ENCODE measurements at places on chromosomes 4 and X. TPM values are rescaled to one million over a fixed set of nuclear protein-coding genes. Genes with fewer than 3 reads are reported as not detected.

GRCh38 chr4:93791570-93792195, 36.9 kb upstream of the ATOH1 start:
- H3K4me3 ChIP-seq = no peak overlapping the region
- H3K36me3 ChIP-seq = no peaks in the 10 kb centered on the region
- H3K4me1 ChIP-seq = no peaks in the 10 kb centered on the region
- no peak overlapping the region for H3K27ac ChIP-seq

- no peak for DNase-seq
- peaks cover 8% of the 10 kb centered on the region for H3K4me1 ChIP-seq
- H3K27me3 ChIP-seq = peaks cover 8% of the 10 kb centered on the region
Observed at GRCh38 chr4:52664479-52664878, 5.4 kb upstream of the USP46 start.

DNA sequence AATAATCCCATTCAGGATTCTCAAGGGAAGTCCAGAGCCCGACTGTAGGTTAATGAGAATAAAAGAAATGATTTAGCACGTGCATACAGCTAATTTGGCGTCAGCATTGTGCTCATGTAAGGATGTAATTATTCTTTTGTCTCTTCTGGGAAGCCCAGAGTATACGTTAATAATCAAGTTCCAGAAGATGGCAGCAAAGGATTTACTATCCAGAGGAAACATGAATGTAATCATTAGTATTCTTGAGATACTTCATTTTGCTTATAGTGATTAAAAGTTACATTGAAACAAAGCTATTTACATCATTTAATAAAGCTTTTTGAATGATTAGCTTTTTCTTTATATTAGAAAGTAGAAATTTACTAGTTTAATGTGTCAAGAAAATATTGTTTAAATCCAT, 27.1 kb upstream of the MAP9 start:
- no peak overlapping the region for H3K4me3 ChIP-seq
- H3K27ac ChIP-seq = no peak overlapping the region
- no peaks in the 10 kb centered on the region for H3K36me3 ChIP-seq
- no peak for DNase-seq

DNA sequence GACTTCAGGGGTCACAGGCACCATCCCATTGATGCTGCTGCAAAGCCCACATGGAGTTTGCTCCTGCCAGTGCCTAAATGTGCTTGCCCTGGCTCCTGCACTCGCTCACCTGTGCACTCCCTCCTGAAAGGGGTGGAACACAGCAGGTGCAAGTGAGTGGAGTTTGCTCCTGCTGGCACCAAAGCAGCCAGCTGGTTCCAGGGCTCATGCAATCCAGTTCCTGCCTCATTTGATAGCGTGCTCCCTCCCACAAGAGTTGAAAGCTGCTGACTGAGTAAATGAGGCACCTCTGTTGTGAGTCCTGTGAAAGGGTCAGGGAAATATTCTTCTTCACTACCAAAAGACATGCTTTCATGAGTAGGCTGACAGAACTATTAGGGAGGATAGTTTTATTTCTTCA, 30.5 kb downstream of the CXCL8 start:
- no peaks in the 10 kb centered on the region for H3K4me1 ChIP-seq
- H3K27ac ChIP-seq = no peak overlapping the region
- H3K36me3 ChIP-seq = no peaks in the 10 kb centered on the region
- no peak for DNase-seq

- DNase-seq = peak; percentile 56
- no peak within 1 kb of the TSS for H3K27ac ChIP-seq
- peak within 1 kb of the TSS; percentile 92 for H3K4me3 ChIP-seq
- peaks cover 8% of the 10 kb centered on the region for H3K4me1 ChIP-seq
- H3K36me3 ChIP-seq = no peaks in the 10 kb centered on the region
- peaks cover 10% of the 10 kb centered on the region for H3K27me3 ChIP-seq
Observed at GRCh38 chr4:147731580-147732517, at the start of gene ARHGAP10. Gene ARHGAP10, plus strand, starts transcription at chr4:147732088. Its CDS starts 214 bp downstream, at chr4:147732302.

DNA sequence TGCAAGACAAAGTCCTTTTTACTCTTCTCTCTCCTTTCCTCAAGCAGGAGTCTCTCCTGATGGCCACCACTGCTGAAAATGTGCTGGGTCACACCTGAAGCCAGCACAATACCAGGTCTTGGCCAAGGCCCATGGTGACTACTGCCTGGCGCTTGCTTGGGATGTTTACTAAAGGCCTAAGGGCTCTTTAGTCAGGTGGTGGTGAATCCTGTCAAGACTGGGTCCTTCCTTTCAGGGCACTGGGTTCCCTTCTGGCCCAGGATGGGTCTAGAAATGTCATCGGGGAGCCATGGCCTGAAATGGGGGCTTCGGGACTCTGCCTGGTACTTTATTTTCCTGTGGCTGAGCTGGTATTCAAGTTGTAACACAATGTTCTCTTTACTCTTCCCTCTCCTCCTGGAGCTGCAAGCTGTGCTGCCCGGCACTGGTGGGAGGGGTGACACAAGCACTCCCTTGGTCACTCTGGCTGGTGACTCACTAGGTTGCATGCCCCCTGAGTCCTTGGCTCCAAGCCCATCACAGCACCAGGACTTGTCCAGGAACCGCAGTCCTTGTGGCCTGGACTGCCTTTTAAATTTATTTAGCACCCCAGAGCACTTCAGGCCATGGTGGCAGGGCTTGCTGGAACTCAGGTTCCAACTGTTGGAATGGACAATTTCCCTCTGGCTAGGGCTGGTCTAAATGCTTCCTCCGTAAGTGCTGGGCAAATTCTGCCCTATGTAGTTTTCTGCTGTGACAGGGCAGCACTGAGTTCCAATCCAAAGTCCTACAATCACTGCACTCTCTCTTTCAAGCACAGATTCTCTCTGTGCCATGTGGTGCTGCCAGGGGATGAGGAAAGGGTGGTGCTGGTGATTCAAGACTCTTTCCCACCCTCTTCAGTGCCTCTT, 11.3 kb downstream of the ARL13A start:
- H3K4me1 ChIP-seq = no peaks in the 10 kb centered on the region
- H3K4me3 ChIP-seq = no peak overlapping the region
- no peak overlapping the region for H3K27ac ChIP-seq
- no peak for DNase-seq
- H3K36me3 ChIP-seq = no peaks in the 10 kb centered on the region

- no peak overlapping the region for H3K27ac ChIP-seq
- H3K4me1 ChIP-seq = peaks cover 9% of the 10 kb centered on the region
- DNase-seq = no peak
- H3K36me3 ChIP-seq = no peaks in the 10 kb centered on the region
Observed at GRCh38 chrX:133215017-133215416, 3.1 kb downstream of the TFDP3 start.

DNA sequence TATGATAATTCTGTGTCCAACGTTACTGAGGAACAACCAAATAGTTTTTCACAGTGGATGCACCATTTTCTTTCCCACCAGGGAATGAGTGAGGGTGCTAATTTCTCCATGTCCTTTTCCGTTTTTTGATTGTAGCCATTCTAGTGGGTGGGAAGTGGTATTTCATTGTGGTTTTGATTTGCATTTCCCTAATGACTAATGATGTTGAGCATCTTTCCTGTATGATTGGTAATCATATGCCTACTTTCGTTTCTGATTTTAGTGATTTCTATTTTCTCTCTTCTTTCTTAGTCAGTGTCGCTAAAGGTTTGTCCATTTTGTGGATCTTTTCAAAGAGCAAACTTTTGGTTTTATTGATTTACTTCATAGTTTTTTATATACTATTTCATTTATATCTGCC, 32.1 kb upstream of the TEX13D start:
- H3K4me1 ChIP-seq = no peaks in the 10 kb centered on the region
- H3K4me3 ChIP-seq = no peak overlapping the region
- H3K27ac ChIP-seq = no peak overlapping the region
- no peaks in the 10 kb centered on the region for H3K36me3 ChIP-seq
- DNase-seq = no peak

DNA sequence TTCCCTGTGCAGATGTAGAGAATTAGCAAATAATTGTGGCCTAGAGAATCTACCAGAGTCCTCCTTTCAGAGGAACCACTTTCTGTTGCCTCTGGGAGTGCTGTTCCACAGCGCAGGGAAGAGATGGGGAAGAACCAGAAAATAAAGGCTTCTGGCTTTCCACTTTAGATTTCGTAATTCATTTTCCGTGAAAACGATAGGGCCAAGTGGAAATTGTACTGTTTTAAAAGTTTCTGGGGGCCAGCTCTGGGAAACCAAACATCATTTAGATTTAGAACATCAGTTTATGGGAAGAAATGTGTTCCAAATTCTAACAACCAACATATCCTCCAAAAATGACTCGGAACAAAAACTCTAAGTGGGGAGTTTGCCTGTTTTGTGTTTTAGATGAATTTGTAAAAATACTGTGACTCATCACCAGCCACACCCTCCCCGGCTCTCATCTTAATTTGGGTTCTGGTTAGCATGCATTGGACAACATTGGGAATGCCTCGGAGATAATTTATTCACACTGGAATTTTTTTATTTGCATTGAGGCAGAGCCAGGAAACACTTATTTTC, 65.2 kb upstream of the LNX1 start:
- peaks cover 16% of the 10 kb centered on the region for H3K4me1 ChIP-seq
- no peak for DNase-seq
- peaks cover 2% of the 10 kb centered on the region for H3K27me3 ChIP-seq
- no peaks in the 10 kb centered on the region for H3K36me3 ChIP-seq
- no peak overlapping the region for H3K27ac ChIP-seq
- no peak overlapping the region for H3K4me3 ChIP-seq

DNA sequence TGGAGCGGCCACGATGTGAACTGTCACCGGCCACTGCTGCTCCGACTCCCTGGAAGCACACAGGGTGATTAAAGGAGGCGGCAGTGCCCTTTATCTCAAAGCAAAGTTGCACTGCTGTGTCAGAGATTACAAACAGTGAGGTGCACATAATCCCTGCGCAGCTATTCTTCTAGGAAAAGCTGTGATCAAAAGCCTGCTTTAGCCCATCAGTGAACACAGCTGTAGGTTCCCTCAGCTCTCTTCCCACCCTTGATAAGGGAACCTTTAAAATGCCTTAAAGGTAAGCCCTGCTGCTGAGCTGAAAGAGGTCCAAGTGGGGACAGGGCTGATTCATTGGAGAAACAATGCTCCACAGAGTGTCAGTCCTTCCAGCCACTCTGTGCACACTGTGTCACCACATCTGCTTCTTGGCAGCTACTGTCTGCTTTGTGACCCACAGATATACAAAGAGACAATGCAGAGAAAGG, 127.6 kb downstream of the EIF4E start:
- DNase-seq = no peak
- no peak overlapping the region for H3K4me3 ChIP-seq
- no peaks in the 10 kb centered on the region for H3K4me1 ChIP-seq
- no peak overlapping the region for H3K27ac ChIP-seq

DNA sequence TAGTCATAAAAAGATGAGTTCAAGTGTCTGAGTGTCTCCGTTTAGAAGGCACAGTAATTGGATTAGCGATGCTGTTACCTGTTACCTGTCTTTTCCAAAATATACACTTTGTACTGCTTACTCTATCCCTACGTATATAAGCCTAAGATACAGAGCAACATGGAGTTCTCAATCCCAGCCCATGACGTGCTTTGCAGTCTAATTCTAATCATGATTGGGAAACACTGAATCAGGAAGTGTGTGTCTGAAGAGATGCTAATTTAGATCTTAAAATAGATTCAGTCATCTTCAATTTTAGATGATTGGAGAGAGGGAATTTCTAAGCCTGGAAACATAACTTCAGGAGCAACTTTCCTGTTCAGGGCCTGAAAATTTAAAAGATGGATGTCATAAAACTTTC, 115.1 kb downstream of the PCDH19 start:
- H3K36me3 ChIP-seq = no peaks in the 10 kb centered on the region
- H3K27me3 ChIP-seq = no peaks in the 10 kb centered on the region
- no peak for DNase-seq
- H3K27ac ChIP-seq = no peak overlapping the region
- H3K4me1 ChIP-seq = peaks cover 13% of the 10 kb centered on the region

GRCh38 chr4:79232540-79232939, 93.3 kb downstream of the NAA11 start:
- H3K4me1 ChIP-seq = no peaks in the 10 kb centered on the region
- H3K4me3 ChIP-seq = no peak overlapping the region
- H3K27me3 ChIP-seq = no peaks in the 10 kb centered on the region
- no peak overlapping the region for H3K27ac ChIP-seq
- no peaks in the 10 kb centered on the region for H3K36me3 ChIP-seq

DNA sequence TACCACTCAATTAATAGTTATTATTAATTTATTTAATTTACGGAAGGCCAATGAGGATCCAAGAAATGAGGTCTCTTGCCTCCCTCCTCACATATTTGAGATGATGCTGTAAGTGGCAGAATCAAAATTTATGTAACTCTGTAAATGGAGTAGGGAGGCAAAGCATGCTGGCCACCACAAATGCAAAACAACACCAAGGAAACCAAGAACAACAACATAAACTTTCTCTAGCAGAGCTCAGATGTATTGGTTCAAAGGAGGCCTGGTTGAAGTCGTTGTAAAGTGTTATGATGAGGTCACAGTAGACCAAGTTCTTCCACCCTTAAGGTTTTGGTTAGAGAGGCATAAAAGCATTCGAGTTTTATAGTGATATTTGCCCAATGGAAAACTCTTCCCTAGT, 194.8 kb upstream of the FAT1 start:
- H3K36me3 ChIP-seq = no peaks in the 10 kb centered on the region
- no peaks in the 10 kb centered on the region for H3K27me3 ChIP-seq
- no peak overlapping the region for H3K27ac ChIP-seq
- no peak for DNase-seq
- H3K4me3 ChIP-seq = no peak overlapping the region

DNA sequence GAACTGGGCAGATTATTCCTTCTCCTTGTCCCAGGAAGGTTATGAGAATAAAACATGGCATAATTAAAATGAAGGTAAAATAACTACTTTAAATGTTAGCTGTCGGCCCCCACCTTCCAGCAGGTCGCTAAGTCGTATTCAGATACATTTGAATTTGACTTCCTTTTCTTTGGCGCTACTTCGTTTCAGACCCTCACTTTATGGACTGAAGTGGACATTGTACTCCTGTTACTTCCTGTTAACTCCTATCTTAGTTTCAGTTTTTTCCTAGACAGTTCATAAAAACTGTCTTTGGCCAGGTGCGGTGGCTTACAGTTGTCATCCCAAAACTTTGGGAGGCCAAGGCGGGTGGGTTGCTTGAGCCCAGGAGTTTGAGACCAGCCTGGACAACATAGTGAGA, 5.7 kb downstream of the SYAP1 start:
- H3K4me1 ChIP-seq = peaks cover 20% of the 10 kb centered on the region
- H3K36me3 ChIP-seq = peaks cover 10% of the 10 kb centered on the region
- H3K27ac ChIP-seq = no peak overlapping the region
- no peak overlapping the region for H3K4me3 ChIP-seq
- DNase-seq = no peak

DNA sequence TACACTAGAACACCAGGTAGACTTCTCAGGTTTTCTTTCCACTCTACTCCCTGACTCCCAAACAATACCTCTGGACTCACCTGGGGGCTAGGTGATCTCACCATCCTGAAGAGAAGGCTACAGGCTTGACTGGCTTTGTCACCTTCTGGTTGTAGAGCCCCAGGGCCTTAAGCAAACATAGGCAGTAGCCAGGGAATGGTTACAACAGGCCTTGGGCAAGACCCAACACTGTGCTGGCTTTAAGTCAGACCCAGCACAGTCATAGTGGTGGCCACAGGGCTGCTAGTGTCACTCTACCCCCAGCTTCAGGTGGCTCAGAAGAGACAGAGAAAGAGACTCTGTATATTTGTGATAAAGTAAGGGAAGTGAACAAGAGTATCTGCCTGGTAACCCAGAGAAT, 118.1 kb upstream of the EMCN start:
- H3K4me1 ChIP-seq = no peaks in the 10 kb centered on the region
- DNase-seq = no peak
- no peaks in the 10 kb centered on the region for H3K36me3 ChIP-seq
- no peak overlapping the region for H3K4me3 ChIP-seq
- no peak overlapping the region for H3K27ac ChIP-seq

Gene TSPAN7
- 12.4 TPM for total RNA-seq

Gene SPIN2A
- 1.6 TPM for total RNA-seq

Gene SYN1
- total RNA-seq = 2.9 TPM

Gene SRPK3
- 0.18 TPM for total RNA-seq

Gene SORCS2
- 1.3 TPM for total RNA-seq

Gene ZCCHC12
- total RNA-seq = 0.44 TPM

Measured in endothelial cell (in vitro differentiated cells).